ENCODE measurements at places on chromosomes 2 and 18.

- DNase-seq, result no peak
Measured at GRCh38 chr2:99032786-99033185, 96.8 kb upstream of the CRACDL start.

- DNase-seq, result no peak
Measured at GRCh38 chr18:51196118-51196810, 1.2 kb downstream of the MEX3C start.

GRCh38 chr2:202249521-202250253 is 11.3 kb upstream of the SUMO1 start:
- no peak for DNase-seq

- DNase-seq, result no peak
Measured at GRCh38 chr2:237361194-237362004, 52.6 kb downstream of the COL6A3 start.

GRCh38 chr18:3081584-3081991 is 68.6 kb upstream of the LPIN2 start:
- DNase-seq, result no peak

- DNase-seq, result no peak
Measured at GRCh38 chr18:25737710-25738311, 352.6 kb downstream of the SS18 start.

DNA sequence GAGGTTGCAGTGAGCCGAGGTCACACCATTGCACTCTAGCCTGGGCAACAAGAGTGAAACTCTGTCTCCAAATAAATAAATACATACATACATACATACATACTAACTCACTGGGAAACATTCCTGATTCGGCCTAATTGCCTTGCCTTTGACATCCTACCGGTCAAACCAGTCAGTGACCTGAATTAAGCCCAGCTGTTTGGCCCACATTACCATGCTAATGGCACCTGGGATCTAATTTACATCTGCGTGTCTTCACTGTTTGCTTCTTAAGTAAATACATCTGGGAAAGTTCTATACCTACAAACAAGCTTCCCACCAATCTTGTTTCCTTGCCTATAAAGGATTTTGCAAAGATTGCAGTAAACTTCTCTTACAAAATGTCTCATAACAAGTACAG is 230.2 kb upstream of the ZC3H15 start:
- DNase-seq, result no peak

DNA sequence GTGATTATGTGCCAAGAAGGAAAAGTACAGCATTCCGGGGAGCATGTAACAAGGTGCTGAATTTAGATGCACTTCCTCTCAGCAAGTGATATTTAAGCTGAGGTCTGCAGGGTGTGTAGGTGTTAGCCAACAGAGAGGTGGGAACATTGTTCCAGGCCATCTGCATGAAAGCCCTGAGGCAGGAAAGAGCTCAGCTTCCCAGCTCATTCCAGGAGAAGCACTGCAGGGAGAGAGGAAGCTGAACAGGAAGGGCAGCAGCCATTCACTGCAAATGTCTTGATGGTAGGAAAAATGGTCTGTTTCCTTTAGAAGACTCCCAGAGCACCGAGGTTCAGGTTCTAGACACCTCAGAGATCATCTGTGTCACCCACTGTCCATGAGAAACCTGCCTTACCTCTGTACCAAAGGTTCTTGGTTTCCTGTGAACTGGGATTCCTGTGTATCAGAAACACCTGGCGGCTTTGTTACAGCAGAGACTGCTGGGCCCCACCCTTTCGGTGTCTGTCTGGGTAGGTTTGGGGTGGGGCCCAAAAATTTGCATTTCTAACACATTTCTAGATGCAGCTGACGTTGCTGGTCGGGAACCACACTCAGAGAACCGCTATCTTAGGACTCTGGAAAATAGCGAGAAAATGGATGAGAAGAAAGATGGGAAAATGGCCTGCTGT is 84.0 kb downstream of the RTN4 start:
- DNase-seq, result no peak

GRCh38 chr2:10417551-10418335 is 30.4 kb downstream of the ODC1 start:
- no peak for DNase-seq

DNA sequence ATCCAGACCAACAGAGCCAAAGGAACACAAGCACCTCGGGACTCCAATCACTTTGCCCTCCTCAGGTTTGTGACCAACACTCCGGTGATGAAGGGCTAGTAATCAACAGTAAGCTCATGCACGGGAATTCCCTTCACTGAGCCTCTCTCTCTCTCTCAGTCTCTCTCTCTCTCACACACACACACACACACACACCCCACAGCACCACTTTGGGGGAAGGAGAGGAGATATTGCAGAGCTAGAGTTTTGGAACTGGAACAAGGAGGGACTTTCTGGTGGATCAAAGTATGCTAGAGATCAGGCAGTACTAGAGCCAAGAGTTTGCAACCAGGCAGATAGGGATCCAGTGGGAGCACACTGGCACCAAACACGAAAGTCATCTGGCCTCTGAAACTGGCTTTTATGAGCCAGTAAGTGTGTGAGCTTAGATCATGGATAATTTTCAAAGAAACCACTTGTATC is 98.7 kb downstream of the ANKRD44 start:
- no peak for DNase-seq

DNA sequence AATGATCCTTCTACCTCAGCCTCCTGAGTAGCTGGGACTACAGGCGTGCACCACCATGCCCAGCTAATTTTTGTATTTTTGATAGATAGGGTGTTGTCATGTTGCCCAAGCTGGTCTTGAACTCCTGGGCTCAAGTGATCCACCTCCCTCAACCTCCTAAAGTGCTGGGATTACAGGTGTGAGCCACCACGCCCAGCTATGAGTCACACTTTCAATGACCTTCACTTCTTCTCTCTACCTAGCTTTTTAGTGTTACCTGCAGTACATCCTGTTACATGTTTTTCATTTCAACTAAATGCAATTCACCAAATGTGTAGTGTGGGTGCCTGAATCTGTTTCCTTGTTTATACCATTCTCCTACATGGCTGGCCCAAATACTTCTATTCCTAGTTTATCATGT is 64.0 kb downstream of the SLC39A10 start:
- no peak for DNase-seq

DNA sequence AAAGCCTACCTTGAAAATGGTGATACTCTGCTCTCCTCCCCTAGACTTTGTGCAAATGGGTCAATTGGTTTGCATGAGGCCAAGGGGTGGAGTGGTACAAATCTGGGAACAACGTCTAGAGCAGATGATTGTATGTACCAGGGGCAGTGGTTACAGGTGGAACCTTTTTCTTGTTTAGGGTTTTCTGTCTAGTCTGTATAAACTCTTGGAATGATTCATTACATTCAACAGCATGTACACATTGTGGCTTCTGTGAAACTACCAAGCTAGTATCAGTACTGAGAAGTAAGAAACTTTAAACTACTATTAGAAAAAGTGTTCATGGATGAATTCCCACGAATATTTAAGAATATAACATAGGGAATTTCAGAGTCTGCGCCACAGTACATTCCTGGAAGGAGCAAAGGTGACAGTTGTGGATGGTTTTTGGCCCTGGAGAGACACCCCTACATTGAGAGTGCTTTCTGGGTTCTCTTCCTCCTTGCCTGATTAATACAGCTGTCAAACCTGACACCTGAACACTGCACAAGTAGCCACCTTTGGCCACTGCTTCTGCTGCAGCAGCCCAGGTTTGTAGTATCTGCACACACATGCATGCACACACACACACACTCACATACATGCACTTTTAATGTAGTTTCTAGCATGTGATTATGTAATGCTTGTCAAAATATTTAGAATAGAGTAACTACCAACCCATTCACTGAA is 30.0 kb downstream of the CFAP221 start:
- no peak for DNase-seq

DNA sequence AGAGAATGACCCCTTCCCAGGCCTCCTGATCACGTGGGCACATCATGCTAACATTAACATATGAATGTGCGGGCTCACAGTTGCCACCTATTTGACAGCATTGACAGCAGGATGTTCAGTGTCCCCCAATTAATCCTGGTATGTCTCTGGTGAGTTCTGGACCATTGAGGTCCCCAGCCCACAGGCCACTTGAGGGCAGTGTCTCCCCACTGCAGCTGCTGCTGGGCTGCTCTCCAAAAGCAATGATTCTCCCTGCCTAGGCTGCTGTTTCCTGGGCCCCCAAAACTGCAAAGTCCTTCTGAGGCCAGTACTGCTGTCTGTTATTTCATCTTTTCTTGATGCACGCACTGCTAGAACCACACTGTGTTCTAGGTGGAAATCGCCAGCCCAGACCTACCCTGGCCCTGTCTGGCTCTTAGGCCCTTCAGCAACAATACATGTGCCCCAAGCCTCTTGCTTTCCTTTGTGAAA is 52.7 kb upstream of the MAPK4 start:
- no peak for DNase-seq

GRCh38 chr2:23703037-23703582 is 223.8 kb downstream of the ATAD2B start:
- no peak for DNase-seq

GRCh38 chr2:197059477-197059876 is 133.0 kb upstream of the PGAP1 start:
- no peak for DNase-seq

- DNase-seq, result no peak
Measured at GRCh38 chr2:177338177-177338721, 54.3 kb upstream of the AGPS start.

DNA sequence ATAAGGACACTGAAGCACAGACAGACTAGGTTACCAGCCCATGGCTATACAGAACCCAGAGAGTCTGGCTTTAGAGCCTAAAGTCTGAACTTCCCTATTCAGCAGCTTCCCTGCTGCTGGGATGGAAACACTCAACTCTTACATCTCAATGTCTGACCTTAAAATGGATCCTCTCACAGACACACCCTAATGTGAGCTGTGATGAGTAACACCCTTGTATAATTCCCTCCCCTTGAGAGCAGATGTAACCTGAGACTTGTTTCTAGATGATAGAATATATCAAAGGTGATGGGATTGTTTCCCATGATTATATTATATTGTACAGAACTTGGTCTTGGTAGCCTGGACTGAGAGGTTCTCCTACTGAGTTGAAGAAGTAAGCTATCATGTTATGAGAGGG is 577.1 kb upstream of the KLHL29 start:
- no peak for DNase-seq

Data from Jurkat, Clone E6-1 (cell line).